CD4-positive, alpha-beta T cell (primary cell): ENCODE measurements at places on chromosomes 1 and 21.

DNA sequence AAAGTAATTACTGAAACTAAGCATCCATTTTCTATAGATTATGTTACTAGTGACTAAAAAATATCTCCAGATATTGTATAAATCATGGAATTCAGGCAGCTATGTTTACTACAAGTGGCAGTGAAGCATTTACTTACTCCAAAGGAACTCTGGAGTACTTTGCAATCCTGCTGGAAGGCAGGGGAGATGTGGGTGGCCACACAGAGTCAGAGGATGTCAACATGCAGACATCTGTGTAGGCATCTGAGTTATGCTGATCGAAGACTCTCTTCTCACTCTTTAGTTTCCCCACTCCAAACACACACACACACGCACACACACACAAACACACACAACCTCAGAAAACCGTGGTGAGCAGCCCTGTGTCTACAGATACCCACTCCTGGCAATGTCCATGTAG, 112.9 kb downstream of the ST6GALNAC3 start:
- no peak for DNase-seq

GRCh38 chr1:25500694-25501093, 42.7 kb upstream of the LDLRAP1 start:
- DNase-seq = no peak

DNA sequence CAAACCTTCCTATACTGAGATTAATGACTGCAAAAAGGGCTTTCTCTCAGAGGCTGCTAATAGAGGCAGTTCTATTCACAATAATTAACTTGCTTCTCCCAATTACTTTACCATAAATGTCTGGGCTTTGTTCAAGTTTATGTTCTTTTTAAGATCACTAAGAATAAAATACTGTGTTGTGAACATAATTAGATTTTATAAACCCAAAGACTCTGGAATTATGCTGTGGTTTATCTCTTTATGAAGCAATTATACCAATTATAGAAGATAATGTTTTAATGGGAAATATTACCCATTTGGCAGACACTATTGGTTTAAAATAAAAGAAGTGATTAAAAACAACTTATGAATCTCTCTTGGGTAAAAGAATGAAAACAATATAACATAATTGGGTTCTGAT, 43.5 kb upstream of the IL12RB2 start:
- DNase-seq = no peak

DNA sequence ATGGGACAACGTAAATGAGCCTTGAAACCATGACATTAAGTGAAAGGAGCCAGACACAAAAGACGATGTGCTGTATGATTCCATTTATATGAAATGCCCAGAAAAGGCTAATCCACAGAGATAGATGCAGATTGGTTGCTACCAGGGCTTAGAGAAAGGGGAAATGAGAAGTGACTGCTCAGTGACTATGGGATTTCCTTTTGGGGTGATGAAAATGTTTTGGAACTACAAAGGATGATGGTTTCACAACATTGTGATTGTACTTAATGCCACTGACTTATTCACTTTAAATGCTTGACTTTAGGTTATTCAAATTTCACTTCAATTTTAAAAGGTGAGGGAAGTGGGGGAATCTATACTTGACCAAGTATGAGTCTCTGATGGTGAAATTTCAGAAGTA, 414.3 kb downstream of the SETD4 start:
- DNase-seq = no peak

- DNase-seq = no peak
Measured at GRCh38 chr1:176196728-176197127, 10.4 kb downstream of the COP1 start.

GRCh38 chr1:111474106-111474505, 322 bp downstream of the C1orf162 start:
- no peak for DNase-seq

DNA sequence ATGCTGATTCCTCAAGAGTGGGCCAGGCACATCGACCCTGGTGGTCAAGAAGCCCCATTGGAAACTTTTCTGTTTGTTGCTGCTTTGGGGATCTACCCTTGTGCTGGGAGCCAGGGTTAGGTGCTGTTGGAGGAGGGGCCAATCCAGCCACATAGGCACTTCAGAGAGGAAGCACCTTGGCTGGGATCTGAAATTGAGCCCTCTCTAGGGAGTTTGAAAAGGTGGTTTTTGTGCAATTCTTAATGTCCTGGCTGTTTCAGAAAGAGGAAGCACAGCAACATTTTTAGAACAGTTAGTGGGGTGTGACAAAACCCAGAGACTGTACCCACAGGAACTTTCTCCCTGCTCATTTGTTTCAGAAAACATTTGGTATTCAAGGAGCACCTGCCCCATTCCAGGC, 17.2 kb upstream of the BEND5 start:
- DNase-seq = no peak

DNA sequence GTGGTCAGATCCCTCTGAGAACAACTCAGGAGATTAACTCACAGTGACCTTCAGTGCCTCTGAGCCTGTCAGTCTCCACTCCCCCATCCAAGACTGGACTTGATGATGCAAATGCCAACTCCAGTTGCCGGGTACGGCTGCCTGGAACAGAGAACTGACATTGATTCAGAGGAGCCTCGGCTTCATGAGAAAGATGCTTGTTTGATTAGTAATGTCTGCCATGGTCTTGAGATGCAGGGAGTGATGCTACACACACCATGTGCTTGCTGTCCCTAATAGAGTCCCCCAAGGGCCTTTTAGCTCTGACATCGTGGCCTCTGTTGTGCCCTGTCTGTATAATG, 51.8 kb upstream of the LRP8 start:
- DNase-seq = no peak
